Spleen (tissue), 13 donors: ENCODE measurements at places on chromosomes 6 and 20. TPM values are rescaled to one million over a fixed set of nuclear protein-coding genes. Genes with fewer than 3 reads are reported as not detected.

Gene FOXS1
- 5.6 TPM for total RNA-seq

Gene FNDC1
- total RNA-seq: 0.33 TPM

GRCh38 chr20:50664254-50664653, 27.1 kb downstream of the RIPOR3 start:
- no peak for DNase-seq

DNA sequence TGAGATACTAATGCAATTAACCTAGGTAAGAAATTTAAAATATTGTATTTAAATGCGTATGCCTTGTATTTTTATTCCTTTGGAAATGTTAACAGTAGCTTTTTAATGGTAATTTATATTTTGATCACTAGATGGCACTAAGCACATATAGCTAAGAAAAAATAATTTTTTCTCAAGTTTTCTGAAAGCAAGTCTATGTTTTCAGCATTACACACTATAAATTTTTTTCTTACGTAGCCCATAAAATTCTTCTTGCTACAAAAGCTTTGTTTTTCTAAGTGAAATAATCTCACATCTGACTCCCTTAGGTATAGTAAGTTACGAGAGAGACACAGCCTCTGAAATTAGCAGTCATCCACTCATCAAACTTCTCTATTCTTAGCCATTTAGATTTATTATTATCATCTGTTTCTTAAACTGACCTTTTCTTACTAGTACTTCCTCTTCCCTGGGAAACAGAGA, 35.7 kb downstream of the TSPYL4 start:
- DNase-seq: no peak

DNA sequence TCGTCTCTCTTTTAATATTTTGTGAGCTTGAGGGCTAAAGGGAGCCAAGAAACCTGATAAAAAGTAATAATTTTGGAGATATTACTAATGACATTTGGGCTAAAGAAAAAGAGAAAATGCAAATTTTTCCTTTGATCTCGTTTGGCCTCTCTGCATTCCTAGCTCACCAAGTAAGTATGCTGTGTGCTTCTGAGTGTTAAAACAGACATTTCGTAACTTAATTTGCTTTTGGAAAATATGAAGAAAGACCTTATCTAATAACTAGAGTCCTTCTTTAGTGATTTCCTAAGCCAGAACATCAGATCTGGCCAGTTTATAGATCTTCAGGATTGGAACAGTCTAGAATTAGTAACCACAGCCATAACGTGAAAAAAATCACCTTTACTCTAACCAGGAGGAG, 872.9 kb upstream of the SLC35B3 start:
- no peak for DNase-seq

DNA sequence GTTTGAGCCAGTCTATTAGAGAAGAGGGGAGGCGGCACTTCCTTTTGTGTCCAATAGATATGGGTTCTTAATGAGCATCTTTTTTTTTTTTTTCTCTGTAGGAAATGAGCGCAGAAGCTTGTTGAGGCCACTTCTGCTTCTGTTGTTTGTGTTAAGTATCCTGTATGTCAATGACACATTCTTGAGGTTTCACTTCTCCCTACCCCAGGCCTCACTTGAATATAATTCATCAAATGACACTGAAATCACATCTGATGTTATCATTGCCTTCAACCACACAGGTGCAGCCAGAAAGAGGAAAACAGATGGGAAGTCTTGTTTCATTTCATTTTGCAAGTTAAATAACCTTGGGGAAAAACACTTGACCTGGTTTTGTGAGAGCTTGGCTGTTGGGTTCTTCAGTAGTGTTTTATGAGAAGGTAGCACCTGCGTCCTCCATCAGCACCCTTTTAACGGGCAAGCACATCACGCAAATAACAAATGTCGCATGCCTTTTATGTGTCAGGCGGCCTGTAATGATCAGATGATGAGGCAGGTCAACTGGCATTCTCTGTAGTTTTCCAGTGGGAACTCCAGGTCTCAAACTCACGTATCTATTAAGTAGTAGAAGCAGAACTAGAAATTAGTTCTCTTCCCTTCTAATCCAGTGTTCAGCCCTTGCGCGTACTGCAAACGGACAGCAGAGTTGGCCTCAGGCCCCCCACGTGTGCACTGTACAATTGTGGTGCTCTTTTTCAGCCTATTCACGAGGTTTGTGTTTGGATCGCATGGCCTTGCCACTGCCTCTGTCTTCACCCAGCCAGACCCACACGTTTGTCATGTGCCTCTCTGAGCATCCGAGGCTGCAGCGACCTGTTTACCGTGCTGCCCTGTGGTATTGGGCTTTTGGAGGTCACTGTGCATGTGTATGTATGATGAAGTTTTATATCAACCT, 23.5 kb downstream of the PLEKHG1 start:
- DNase-seq: no peak

GRCh38 chr6:105493736-105494135, 90.9 kb upstream of the PREP start:
- DNase-seq: no peak

Gene ARHGAP40
- not detected for total RNA-seq

Gene TMEM244
- not detected for total RNA-seq
